ENCODE measurements at places on chromosomes 12 and 14.

GRCh38 chr12:49294804-49295081 lies 204 bp upstream of the PRPH start:
- DNase-seq = no peak

DNA sequence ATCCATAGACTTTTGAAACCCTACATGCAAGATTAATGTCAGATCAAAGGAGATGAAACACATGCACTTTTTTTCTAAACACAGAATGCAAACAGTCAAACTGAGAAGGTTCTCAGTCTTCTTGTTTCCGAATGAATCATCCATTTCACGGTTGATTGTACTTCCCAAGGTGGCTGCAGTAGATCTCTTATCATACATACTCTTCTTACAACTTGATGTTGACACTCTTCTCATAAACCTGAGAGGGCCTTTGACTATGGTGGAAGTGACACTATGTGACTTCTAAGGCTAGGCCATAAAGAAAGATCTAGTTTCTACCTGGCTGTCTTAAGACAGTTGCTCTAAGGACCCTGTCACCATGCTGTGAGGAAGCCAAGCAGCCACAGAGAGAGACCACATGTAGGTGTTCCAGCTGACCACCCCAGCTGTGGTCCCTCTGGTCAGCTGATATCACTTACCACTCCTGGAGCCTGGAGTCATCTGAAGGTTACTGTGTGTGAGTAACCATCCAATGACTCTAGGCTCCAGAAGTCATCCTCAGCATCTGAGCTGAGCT lies 67.2 kb upstream of the HMGA2 start:
- no peak for DNase-seq

DNA sequence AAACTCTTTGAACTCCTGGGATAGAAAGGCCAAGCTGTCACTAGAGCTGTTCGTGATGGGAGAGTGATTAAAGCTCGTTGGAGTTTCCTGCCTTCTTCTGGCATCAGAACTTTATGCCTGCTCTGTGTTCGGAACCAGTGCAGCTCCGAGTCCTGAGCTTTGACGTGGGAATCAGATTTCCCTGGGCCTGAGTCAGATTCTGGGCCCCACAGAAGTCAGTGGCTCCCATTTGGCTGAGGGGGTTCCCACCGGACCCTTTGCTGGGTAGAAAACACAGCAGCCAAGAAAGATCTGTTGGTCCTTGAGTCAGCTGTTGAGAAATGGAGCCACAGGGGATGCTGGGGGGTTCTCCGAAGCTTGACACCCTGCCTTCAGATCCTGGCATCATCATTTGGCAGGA lies 238.0 kb downstream of the CHST11 start:
- no peak for DNase-seq

DNA sequence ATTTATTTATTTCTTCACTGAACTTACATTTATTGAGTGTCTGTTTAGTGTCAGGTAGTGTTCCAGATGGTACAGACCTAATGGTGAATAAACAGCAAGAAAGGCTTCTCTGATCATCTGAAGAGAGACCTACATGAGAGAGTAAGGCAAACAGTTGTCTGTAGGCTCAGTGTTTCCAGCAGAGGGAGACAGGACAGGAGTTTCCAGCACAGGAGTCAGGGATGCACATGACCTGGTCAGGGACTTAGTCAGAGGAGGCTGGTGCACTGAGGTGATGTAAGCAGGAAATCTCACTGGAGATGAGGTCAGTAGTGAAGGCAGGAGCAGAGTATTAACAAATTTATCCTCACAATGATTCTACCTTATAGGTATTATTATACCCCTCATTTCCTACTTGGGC lies 233.2 kb downstream of the MDGA2 start:
- peak; percentile 43 for DNase-seq

DNA sequence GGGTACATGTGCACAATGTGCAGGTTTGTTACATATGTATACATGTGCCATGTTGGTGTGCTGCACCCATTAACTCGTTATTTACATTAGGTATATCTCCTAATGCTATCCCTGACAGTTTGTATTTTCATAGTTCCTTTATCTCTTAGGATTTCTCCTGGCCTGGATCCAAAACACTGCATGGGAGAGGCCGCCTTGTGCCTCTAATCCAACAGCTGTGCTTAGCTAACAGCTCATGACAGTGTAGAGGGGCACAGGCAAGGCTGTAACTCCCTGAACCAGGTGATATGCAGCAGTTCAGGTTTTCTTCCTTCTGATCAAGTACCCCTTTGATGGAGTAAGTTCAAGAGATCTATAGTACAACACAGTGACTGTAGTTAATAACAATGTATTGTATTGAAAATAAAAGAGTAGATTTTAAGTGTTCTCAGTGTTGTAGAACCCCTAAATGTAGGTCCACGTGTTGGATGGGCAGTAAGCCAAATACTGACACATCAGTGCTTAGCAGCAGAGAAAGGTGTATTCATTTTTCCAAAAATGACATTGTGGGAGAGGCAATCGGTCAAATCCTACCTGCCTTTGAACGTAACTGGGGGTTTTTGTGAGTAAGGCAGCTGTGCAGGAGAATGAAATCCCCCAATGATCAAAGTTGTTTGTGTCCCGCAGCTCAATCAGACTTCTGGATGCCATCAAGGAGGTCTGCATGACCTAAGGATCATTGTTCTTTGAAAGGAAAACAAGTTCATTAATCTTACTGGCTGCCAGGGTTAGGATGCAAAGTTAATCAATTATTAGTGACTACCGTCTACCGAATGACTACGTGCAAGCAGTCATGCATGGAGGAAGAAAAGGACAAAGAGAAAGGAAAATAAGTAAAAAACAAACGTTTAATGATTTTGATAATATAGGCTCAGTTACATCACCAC lies 89.3 kb upstream of the FGD4 start:
- DNase-seq = peak; percentile 75

GRCh38 chr12:6198985-6199530 lies 1.1 kb upstream of the CD9 start:
- DNase-seq = no peak

DNA sequence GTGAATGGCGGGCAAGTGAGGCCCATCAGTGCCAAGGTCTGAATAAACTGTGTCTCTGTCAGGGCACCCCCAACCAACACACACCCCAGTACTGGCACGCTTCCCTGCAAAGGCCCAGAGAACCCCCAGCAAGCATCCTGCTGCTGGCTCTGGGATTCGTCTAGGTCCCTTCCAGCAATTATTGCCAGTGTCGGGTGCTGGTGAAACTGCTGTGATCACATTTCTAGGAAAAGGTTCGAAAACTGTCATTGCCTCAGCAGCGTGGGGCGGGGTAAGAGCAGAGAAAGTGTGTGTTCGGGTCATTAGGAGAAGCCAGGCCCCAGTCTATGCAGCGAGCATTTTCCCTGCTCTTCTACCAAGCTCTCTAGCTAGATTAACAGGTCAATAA lies 2.5 kb downstream of the FAM222A start:
- no peak for DNase-seq

GRCh38 chr14:72613231-72613974 lies 280.5 kb downstream of the DPF3 start:
- DNase-seq = no peak

DNA sequence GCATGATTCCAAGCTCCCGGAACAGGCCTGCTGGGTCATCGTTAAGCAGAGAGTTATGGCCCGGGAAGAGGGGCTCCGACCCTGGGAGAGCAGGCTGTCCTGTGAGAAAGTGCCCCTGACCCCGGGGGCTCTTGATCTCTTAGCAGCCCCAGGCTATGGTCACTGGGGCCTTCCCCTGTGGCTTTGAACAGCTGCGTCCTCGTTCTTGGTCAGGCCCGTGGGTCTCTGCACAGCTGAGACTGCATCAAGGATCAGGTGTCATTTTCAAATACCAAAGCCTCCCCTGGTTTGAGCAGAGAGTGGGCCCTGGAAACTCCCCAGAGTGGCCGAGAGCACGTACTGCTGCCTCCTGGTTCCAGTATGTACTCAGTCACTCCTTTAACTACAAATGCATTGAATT lies 114.8 kb downstream of the ESRRB start:
- DNase-seq = no peak

GRCh38 chr12:92444763-92445162 lies 258.0 kb upstream of the PLEKHG7 start:
- DNase-seq = no peak

DNA sequence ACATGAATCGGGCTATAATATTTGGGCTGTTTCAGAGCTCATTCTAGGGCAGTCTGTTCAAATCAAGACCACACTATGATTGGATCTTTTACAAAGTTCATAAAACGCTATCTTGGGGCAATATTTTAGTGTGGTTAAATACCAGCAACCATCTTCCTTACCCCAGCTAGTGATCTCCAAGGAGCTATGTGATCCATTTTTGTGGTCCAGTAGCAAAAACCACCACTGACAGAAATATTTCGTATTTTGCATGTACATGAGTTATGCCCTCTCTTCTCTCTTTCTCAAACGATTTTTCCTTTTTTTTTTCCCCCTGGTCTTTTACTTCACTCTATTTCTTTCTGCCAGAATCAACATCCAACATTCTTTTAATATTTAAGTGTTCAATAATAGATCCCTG lies 280.6 kb upstream of the KITLG start:
- DNase-seq = no peak

DNA sequence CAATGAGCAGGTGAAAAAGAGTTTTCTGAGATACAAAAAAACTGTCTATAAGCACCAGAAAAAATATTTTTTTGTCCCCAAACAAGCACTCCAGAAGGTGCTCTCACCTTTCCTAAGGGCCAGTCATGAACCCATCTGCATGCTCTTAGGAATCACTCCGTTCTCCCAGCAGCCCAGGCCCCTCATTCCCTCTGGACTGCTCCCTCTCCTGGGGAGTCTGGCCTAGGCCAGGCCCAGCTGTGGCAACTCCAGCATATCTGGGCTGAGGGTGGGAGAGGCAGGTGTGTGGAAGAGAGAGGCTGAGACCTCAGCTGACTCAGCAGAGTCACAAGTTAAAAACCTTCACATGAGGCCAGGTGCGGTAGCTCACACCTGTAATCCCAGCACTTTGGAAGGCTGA lies 54.6 kb downstream of the TRAFD1 start:
- DNase-seq = no peak

- DNase-seq = no peak
Measured at GRCh38 chr12:44674875-44675274, 201.2 kb downstream of the NELL2 start.

DNA sequence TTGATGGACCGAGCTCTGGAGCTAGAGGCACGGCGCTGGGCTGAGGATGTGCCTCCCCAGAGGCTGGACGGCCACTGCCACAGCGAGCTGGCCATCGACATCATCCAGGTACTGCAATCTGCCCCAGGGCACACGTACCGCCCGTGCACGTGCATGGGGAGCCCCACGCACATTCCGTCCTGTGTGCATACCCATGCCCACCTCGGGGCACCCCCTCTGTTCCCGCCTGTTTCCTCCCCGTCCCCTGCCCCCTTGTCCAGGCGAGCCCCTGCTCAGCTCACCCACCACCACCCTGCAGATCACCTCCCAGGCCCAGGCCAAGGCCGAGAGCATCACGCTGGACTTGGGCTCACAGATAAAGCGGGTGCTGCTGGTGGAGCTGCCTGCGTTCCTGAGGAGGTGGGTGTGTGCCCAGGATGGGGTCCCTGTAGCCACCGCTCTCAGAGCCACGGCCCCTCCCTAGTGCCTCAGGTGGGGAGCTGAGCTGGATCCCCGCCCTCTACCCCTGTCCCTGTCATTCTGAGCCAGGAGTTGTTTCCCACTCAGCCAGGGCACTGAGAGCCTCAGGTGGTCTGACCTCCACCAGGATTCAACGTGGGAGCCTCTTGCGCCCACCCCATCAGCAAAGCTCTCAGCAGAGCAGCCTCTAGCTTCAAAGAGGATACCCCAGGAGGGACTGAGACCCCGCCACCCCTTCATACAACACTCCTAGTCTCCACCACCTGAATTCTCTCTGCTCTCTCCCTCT lies 6.9 kb downstream of the TNFAIP2 start:
- DNase-seq = no peak

DNA sequence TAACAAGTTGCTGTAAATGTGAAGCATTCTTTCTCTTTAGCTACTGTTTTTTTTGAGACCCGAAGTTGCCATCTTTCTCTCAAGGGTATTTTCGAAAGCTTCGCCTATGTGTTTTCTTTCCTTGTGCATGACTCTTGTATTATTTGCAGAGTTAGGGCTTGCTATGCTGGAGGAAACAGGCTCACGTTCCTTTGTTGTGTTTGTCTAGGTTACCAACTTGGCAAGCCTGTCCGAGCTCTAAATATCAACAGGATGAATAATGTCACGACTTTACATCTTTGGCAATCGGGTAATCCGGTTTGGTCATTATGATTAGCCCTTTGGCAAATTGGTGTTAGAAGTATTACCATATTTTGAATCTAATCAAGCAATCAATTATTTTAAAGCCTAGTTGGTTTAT lies 15.9 kb upstream of the ATP6V0A2 start:
- DNase-seq = no peak

DNA sequence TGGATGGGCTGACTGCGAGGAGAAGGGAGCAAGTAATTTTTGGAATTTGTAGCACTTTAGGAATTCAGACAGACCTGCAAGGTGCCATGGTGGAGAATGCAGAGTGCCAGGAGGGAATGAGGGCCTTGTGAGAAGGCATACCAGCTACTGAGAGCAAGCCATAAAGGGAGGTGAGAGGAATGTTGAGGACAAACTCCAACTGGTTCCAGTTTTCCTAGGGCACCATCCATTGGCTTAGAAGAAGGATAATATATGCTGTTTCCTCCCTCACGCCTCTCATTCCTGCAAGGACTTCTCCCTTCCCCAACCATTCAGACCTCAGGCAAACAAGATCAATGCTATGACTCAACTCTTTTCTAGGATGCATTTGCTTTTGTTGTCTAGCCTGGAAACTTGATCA lies 11.2 kb upstream of the DAAM1 start:
- DNase-seq = no peak

DNA sequence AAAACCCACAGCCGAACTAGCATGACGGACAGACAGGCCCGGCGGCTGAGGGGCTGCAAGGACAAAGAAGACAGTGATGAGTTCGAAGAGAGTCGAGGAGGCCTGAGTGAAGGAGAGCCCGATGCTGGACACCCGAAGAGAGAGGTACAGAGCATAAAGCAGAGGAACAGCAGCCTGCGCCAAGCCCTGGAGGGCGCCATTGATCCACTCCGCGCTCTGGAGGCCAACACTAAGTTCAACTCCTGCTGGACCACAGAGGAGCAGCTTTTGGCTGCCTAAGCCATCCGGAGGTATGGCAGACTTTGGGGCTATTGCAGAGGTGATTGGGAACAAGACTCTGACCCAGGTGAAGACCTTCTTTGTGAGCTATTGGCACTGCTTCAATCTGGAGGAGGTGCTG lies 7.8 kb upstream of the PLXNC1 start:
- DNase-seq = peak; percentile 55

Measured in D341Med (cell line).